ENCODE measurements at places on chromosomes 11 and 22.

DNA sequence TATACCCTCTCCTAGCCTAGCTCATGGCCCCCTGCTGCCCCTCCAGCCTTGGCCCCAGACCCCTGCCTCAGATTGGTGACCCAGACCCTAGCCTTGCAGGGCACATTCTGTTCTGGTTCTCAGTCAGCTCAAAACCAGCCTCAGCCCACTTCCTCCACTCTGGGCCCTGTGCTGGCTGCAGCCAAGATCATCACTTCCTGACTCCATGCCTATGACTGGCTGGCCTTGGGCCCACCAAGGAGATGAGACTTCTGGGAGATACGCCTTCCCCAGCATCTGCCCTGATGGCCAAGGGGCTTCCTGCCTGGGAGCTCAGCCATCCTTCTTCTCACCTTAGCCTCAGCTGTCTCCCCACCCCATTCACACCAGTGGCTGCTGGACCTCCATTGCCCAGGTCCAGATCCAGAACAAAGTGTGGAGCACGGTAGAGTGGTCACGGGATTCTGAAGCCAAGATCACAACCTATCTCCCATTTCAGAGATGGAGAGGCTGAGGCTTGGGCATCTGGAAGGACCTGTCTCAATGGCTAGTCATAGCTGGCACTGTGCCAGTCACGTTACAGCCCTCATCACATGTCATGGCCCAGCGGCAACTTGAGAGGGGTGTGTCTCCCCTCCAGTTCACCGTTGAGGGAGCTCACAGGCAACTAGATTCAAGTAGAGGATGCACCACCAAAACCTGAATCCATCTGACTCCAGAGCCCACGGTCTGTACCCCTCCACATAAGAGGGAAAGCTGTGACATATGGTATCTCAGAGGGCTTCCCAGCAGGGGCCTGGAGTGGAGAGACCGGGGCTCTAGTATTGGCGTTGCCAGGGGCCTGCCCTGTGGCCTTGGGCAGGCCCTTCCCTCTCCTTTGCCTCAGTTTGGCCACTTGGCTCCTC lies 43.0 kb upstream of the KLHL35 start:
- peak; percentile 55 for DNase-seq

GRCh38 chr11:12811861-12812260 lies 137.6 kb downstream of the TEAD1 start:
- DNase-seq, result peak; percentile 34

DNA sequence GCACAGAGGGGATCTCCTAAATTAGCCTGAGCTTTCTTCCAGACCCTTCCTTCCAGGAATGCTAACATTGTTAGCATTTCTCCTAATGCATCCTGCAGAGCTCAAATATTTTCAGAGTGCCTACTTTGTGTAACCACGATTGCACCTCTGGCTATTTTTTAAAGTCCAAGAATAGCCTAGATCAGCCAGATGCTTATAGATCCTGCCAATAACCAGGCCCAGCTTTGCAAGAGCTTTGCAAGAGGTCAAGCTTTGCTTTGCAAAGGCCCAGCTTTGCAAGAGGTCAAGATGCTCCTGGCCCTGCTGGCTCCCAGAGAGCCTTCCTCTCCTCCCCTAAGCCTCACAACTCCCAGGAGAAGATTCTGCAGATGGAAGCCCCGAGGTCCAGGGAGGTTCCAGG lies 491.9 kb downstream of the MN1 start:
- no peak for DNase-seq

- no peak for DNase-seq
These were observed 83.1 kb downstream of the VPREB1 start for GRCh38 chr22:22327723-22328122.

- peak; percentile 17 for DNase-seq
These were observed 24.4 kb downstream of the OR8B12 start for GRCh38 chr11:124518989-124519451.

GRCh38 chr22:28802595-28803123 lies 2.3 kb upstream of the XBP1 start:
- DNase-seq, result no peak

DNA sequence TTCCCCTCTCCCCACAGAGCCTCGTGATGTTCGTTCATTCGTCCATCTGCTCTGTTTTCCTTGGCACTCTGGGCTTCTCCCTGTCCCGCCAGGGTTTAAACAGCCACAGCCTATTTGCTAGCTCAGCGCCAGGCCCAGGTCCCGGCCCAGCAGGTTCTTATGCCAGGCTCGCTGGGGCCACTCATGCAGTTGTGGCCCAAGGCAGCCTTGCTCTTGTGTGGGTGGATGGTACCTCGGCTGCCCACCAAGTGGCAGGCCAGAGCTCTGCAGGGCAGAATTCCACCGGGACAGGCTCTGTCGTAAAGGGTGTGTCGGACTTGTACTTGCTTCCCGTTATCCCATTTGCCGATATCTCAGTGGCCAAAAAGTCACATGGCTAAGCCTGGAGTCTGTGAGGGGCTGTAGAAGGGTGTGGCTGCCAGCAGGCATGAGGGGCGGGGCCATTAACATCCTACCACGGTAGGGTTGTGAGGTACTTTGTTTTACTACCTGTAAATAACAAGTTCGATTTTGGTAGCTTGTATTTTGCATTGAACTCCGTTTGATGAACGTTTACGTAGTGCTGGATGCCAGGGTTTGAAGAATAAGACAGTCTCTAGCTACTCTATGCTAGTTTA lies 7.9 kb downstream of the FAM118A start:
- DNase-seq, result no peak

DNA sequence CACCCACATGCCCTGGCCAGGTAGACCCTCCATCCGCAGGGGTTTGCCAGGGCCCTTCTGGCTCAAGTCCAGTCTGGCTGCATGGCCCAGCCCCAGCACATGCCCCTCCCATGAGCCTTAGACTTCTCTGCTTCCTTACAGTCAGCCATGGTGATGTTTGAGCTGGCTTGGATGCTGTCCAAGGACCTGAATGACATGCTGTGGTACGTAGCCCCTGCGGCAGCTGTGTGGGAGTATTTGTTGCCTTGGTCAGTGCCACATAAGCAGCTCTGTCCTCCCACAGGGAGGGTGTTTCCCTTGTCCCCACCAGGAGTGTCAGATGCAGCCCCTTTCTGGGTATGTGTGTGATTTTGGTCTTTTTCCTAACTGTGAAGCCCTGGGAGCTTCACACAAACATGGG lies 17.5 kb downstream of the CDC45 start:
- DNase-seq, result peak; percentile 50

DNA sequence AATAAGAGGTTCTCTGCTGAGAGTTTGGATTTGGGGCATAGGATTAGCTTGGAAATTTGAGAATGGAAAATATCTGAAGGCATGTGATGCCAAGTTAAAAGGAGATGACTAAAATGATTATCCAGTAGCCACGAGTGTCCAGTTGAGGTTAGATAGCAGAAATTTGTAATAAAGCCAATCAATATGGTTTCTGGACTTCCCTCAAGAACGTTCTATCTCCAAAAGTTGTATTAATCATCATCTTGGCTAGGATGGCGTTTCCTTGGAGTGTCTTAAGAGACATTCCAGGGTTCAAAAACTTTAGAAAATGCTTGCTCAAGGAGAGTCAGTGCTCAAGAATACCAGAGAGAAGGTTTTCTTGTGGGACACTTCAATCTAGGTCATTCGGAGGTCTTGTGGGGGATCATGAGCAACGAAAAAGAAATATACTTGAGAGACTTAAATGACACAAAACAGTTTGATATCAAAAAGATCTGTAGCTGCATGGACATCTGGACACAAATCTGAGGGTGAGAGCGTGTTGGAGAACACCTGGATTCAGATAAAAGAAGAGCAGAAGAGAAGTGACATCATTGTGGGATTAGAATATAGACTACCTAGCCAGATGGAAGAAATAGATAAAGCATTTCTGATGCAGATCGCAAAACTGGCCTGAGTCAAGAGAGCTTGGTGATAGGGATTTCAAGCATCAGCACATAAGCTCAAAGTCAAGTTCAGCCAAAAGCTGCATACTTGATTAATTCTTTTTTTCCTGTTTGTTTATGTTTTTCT lies 97.7 kb downstream of the ARFGAP2 start:
- no peak for DNase-seq

GRCh38 chr11:118699506-118700220 lies 20.2 kb upstream of the TREH start:
- no peak for DNase-seq

DNA sequence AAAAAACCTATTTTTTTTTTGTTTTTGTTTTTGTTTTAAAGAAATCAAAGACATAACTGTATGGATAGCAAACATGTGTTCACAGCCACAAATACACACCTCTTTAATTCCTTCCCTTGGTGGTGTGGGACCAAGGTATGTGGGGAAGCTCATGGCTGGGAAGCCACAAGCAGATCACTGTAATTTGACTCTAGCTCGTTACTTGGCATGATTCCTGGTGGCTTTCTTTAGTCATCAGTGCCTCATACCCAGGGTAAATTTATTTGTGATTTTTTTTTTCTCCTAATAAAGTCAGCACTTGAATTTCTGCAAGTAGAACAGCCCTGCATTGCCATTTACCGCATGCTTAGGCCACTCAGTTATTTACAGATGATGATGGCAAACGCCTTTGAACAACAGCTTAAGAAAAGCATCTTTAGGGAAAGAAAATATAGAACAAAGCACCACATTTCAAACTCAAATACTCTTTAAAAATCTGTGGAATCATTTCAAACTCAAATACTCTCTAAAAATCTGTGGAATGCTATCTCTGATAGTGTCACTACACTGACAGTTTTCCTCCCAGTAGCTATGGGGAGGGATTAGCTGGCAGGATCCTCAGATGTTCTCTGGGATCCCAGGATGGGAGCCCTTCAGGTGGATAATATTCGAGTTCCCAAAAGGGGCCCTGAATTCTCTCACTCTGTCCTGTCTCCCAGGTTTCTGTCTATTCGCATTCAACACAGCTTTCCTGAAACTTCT lies 687.2 kb downstream of the OPCML start:
- DNase-seq, result peak; percentile 92

DNA sequence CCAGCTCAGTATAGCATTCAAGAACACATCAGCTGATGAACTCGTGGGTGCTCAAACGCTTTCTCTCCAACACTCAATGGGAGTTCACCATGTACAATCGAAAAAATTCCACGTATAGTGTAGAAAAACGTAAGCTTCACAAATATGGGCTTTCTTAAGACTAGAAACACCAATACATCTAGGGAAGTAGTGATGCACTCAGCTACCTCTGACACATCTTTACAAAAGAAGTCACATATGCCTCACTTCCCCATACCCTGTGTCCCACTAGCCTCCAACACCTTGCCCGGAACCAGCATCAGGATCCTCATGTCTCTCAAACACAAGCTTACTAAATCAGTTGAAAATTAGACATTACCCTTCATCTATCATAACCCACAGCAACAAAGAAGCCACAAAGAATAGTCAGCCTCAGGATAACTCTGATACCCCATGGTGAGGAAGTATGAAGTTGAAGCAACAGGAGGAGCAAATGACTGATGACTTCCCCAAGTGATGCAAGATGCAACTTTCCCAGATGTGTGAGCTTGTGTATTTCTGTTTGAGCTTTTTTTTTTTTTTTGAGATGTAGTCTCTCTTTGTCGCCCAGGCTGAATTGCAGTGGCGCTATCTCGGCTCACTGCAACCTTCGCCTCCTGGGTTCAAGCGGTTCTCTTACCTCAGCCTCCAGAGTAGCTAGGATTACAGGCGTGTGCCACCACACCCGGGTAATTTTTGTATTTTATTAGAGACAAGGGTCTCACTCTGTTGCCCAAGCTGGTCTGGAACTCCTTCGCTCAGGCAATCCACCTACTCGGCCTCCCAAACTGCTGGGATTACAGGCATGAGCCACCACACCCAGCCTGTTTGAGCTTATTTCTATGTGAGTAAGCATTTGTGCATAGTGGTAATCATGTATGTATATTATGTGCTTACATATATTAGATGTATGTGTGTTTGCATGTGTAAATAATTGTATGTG lies 8.5 kb upstream of the DENND5A start:
- DNase-seq, result no peak

- DNase-seq, result no peak
These were observed 1330.2 kb downstream of the LRRC4C start for GRCh38 chr11:40129266-40129665.

DNA sequence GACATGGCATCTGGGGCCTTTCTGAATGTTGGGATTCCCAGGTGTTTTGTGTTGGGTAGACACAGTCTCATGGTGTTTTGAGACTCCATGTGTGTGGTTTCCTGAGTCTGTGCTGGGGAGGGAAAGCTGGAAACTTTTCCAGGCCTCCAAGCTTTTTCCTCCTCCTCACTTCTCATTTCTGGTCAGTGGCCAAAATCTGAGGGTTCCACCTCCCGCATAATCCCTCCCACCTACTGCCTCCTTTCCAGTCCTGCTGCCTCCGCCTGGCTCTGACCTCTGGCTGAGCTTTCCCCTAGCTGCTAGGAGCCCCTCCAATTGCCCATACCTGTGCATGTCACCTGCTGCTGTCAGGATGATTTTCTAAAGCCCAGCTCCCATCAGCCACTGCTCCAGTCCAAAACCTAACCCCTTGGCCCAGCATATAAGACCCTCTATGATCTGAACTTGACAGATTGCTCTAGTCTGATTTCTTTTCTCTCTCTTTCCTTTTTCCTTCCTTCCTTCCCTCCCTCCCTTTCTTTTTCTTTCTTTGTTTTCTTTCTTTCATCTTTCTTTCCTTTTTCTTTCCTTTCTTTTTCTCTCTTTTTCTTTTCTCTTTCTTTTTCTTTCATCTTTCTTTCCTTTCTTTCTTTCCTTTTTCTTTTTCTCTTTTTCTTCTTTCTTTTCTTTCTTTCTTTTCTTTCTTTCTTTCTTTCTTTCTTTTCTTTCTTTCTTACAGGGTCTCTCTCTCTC lies 51.4 kb upstream of the NECTIN1 start:
- no peak for DNase-seq

- no peak for DNase-seq
These were observed 110.8 kb upstream of the SPON1 start for GRCh38 chr11:13851691-13852090.

DNA sequence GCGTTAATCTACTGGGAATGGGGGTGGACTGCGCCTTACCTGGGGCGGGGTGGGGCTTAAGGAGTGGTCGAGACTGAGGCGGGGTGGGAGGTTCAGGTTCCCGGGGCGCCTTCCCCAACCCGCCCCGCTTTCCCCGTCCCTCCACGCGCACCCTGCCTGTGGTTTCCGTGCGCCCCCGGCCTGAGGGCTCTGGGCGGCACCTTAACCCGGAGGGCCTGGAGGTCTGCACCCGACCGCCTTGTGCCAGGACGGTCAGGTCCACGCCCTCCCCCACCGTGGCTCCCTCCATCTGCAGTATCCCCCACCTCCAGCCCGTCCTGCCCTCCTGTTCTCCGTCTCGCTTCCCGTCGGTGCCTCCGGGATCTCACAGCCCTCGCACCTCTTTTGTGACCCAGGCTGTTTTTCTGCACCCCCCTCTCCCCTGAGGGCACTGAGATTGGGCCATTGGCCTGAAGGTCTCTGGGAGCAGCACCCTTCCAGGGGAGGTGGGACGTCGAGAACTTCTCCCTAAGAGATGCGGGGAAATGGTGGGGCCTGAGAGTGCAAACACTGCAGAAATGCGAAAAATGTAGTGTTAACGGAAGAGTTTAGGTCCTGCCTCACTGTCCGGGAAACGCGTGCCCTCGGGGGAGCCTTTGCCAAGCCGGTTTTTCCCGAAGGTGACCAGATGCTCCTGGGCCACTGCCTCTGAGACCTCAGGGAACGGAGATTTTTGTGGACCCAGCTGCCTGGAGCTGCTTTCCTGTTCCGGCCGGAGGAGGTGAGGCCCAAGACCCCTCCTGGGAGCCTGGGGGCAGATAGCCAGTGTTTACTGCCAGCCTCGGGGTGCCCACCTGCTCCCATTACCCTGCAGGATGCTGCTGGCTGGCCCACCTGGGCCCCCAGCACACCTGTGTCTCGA lies 1.2 kb upstream of the ASCL2 start:
- no peak for DNase-seq
